ENCODE measurements at places on chromosomes 7 and 10.

DNA sequence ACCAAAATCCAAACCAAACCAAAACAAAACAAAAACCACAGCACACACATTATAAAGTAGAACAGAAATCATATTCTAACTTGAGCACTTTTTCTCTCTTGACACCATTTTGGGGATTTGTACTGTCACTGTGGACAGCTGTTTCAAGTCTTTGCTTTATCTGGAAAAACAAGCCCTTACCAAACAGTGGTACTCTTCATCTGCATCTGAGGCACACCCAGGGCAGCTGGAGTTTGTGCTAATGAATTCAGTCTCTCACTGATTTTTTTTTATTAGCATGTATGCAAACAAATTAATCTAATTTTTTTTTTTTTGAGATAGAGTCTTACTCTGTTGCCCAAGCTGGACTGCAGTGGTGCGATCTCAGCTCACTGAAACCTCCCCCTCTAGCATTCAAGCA is 171.4 kb downstream of the RAPGEF5 start:
- no peak for DNase-seq

GRCh38 chr7:114426382-114426781 is 11.8 kb downstream of the FOXP2 start:
- no peak for DNase-seq

- no peak for DNase-seq
These were observed 130.8 kb downstream of the WNT2 start for GRCh38 chr7:117192108-117192507.

GRCh38 chr7:129776362-129776722 is 164.8 kb downstream of the NRF1 start:
- DNase-seq = no peak

DNA sequence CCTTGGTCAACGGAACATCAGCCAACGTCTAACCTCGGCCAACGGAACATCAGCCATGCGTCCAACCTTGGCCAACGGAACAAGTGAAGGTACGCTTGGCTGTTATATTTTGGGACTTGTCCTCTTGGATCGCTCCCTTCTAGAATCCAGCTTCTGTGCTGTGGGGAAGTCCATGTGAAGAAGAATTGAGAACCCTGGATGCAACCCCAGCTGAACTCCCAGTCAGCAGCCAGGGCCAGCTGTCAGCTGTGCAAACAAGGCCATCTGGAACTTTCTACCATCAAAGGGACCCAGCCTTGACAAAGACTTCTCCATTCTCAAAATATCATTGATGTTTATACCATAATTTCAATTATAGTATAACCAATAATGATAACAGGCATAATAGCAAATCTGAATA is 43.3 kb upstream of the ITGA8 start:
- DNase-seq = no peak

All from fibroblast of pulmonary artery (primary cell).